Foreskin fibroblast (primary cell): ENCODE measurements at places on chromosomes 16 and 17.

DNA sequence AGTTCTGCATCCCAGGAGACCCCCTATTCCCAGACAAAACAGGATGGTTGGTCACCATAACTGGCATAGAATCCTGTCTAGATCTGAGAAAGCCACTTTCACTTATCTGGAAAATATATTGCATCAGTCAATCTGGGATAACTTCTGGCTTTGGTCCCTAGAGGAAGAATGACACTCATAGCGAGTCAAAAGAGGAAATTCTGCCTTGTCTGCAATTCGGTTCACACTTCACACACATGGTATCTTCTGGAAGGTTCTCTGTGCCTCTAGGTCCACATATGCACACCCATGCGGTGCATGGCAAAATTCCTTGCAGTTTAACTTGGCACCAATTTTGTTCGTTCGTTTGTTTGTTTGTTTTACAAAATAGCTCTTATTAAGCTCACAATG lies 49.2 kb upstream of the WSCD1 start:
- peak; percentile 52 for DNase-seq

DNA sequence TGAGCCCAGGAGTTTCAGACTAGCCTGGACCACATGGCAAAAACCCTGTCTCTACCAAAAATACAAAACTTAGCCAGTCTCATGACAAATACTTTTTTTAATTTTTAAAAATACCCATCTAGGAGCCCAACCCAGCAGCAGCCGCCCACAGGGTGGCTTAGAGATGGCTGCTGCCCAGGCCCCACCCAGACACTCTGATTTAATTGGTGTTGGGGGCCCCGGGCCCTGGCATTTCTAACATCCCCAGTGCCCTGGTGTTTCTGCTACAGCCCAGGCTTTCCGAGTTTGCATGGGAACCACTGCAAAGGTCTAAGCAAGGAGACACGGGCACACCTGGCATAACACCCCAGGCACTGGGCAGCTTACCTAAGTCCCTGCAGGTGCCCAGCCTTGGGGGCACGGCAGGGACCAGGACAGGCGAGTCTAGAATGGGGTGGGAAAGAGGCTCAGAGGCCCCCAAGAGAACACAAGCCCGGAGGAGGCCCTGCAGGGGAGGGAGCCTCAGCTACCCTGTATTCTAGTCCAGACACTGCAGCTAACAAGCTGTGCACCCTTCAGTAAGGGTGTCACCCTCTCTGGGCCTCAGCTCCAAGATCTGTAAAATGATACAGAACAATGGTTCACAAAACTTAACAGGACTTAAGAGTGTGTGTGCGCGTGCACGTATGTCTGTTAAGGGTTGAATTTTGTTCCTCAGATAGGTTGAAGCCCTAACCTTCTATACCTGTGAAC lies 48.8 kb downstream of the RMI2 start:
- no peak for DNase-seq

DNA sequence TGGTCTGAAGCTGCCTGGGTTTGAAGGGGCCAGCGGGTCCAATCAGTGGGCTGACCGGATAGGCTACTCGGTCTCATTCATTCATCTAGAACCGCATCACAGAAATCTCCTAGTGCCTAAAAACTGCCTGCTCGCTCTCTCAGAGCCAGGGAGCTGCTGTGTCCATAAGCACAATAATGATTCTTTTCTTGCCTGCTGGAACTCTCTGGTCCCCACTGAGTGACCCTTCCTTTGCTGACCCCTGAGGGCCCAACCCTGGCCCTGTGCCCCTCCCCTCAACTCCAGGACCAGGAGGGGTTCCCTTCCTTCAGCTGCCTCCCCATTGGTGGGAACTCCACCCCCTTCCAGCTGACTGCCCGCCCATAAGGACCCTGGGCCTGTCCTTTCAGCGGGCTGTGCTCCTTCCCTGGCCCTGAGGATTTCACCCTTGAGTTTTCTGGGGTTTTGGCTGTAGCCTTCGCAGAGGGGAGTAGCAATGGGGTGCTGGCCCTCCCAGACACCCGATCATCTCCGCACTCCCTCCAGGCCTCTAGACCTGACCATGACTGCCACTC lies 39.5 kb upstream of the DNAH9 start:
- no peak for DNase-seq

DNA sequence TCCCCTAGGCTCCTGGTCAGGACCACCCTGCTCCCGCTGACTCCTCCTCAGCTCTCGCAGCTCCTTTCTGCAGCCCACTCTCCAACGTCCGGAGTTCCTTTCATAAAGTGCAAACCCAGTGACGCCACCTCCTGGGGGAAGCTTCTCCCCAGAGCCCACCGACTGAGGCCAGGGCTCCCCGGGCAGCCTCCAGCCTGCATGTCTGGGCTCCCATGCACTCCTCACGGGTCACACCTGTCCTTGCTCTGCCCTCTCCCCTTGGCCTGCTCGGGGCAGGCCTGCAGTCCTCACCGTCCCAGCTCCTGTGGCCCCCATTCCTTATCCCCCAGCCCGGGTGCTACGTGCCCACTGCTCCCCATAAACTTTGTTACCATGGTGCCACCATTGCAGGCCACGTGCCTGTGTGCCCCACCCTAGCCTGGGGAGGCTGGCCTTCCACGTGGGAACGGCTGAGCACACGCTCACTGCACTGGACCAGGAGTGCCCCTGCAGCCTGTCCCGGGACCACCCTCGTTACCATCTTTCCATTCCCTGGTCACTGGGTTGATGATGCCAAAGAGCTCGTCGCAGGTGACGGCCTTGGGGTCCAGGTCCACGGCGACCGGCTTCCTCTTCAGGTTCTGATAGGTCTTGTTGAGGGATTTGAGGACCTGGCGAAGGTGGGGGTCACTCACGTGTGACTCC lies 84.9 kb downstream of the DNAH17 start:
- no peak for DNase-seq

- DNase-seq: no peak
Observed at GRCh38 chr16:70496513-70496912, 26.8 kb downstream of the COG4 start.
